Frontal cortex (tissue), 4 donors: ENCODE measurements at places on chromosomes 13 and 19. TPM values are rescaled to one million over a fixed set of nuclear protein-coding genes. Genes with fewer than 3 reads are reported as not detected.

HSH2D gene
- total RNA-seq = under 0.01 TPM

TFDP1 gene
- total RNA-seq = 32.2 TPM

PROSER1 gene
- 20.0 TPM for total RNA-seq

ZIC5 gene
- 1.6 TPM for total RNA-seq

ANKRD24 gene
- 8.2 TPM for total RNA-seq

FPR1 gene
- 4.5 TPM for total RNA-seq

HSD17B14 gene
- 1.2 TPM for total RNA-seq

DNA sequence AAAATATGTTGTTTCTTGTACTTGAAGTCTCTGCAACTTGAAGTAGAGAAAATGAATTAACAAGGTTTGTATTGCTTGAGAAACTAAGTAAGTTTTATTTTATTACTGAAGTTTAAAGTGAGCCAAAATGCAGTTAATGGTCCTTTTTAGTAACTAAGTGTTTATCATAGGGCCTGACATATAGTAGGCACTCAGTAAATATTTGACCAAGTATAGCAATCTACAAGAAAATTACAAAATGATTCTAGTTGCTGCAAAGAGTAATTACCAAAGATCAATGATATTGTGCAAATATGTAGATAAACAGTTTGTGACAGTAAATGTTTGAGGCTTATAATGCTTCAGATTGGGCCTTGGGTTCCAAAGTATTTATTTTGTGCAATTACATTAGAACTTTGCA is 2.4 kb upstream of the XPO4 start:
- DNase-seq = no peak

DNA sequence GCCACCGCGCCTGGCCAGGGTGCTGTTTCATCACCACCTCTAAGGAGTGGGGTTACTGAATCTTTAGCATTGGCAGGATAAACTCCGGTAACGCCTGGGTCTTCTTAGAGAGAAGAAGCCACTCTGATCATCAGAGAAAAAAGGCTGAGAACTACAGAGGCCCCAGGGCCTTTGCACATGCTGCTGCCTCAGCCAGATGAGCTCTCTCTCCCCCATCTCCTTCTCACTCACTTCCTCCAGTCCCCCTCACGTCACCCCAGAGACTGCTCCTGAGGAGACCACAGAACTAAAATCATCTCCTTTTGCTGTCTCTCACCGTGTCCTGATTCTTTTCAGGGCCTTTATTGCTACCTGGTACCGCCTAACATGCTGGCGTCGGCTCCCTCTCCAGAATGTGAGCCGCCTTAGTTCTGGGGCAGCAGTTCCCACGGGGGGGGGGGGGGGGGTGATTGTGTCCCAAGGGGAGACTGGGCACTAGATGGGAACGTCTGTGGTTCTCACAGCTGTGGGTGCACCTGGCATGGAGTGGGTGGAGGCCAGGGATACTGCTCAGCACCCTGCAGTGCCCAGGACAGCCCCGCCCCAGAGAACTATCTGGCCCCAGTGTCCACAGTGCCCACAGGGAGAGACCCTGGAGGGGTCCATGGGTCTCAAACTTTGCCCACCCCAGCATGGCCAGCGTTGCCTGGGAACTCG is 5.1 kb upstream of the DIRAS1 start:
- no peak for DNase-seq

GRCh38 chr19:2014731-2015607 is 545 bp downstream of the BTBD2 start:
- no peak for DNase-seq

DNA sequence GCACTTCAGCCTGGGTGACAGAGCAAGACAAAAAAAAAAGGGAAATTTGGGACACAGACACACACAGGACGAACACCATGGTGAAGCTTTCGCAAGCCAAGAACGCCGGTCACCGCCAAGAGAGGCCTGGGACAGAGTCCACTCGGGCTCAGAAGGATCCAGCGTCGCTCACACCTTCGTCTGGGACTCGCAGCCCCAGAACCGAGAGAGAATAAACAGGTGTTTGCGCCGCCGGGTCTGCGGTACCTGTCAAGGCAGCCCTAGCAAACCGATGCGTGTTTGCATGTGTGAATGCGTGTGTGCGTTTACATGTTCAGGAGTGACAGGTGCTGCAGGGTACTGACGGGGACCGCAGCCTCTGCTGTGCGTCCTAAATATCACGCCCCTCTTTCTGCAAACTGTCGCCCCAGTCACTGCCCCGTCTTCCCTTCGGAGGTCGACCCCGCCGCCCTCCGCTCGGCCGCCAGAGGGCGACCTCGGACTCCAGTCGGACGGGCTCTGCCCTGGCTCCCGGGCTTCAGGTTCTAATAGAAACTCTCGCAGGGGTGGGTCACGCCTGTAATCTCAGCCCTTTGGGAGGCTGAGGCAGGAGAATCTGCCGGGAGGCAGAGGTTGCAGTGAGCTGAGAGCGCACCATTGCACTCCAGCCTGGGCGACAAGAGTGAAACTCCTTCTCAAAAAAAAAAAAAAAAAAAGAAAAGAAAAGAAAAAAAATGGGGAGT is 11.8 kb upstream of the CSNK1G2 start:
- DNase-seq = peak; percentile 74

GRCh38 chr13:46893798-46894560 is 2.9 kb downstream of the HTR2A start:
- DNase-seq = peak; percentile 42

GRCh38 chr13:33526718-33527117 is 241.2 kb upstream of the STARD13 start:
- no peak for DNase-seq

- DNase-seq = no peak
These were observed 6.0 kb downstream of the KCNC3 start for GRCh38 chr19:50322931-50323781.

DNA sequence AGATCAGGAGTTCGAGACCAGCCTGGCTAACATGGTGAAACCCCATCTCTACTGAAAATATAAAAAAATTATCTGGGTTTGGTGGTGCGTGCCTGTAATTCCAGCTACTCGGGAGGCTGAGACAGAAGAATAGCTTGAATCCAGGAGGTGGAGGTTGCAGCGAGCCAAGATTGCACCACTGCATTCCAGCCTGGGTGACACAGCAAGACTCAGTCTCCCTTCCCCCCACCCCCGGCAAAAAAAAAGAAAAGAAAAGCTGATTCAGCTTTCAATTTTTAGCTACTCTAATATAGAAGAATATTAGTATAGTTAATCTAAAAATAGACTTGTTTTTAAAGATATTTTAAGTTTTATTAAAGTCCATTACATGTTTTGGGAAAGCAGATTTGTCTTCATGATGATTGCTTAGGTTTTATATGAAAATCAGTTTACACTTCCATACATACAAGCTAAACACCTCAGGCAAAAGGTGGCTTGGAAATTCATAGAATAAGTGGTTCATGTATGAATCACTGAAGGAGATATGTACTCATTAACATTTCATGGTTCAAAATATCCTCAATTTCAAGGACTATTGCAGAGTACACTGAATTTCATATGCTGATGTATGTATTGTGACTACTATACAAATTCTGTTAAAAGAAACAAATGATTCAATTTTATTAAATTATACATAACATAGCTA is 165.2 kb downstream of the TDRD3 start:
- no peak for DNase-seq

DNA sequence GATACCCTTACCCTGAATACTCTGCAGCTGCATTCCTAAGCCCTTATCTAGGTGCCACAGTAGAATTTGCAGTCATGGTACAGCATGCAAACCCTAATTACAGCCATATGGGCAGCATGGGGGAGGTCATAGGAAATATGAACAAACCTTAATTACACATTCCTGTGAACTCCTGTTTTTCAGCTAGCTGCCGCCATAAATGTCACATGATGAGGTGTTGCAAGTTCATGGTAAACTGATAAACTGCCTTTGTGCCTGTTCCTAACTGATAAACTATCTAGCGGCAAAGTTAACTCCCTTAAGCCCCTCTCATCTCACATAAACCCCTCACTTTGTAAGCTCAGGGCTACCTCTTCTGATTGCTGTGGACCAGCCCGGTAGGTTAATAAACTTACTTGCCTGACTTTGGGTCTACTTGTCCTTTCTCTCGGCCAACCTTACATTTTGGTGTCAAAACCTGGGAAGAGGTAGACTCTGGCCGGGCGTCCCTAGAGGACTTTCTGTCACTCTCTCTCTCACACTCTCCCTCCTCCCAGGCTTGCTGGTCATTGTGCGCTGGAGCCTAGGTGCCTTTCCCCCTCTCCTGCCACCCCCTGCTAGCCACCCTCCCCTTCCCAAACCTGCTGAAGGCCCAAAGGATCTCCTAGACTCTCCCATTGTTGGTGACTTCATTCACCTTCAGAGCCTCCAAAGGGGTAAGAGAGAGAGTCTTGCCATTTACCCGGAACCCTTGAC is 43.3 kb downstream of the ZNF93 start:
- DNase-seq = no peak

DNA sequence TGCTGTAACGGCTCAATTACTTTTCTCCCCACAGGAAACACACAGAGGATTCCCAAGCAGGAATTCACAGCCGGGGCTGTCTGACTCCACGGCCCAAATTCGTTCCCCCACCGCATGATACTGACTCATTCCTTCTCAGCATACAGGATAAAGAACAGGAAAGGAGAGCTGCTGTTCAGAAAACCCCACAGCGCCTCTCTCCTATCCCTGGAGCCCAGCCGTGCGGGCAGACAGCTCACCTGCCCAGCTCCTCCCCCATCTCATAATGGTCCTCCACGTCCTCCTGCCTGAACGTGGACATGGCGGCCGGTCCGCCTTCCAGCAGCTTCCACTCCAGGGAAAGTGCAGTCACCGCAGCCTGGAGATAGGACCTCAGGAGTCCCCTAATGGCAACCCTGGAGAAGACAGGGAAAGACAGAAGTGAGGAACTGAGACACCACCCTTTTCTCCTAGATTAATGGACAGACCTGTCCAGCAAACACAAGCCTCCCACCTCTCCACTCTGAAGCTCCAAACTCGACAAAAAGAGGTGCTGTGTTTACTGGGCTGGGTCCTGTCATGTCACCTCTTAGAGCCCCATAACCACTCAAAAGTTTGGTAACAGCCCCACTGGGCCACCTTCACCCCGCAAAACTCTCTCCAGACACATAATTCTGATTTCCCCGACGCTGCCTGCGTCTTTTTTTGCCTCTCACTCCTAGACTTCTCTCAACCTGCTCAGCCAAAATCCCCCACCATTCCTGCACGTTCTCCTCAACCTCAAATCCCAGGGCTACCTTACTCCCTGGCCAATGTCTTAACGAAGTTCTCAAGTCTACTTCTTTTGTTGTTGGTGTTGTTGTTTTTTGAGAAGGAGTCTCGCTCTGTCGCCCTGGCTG is 1.2 kb downstream of the DAPK3 start:
- no peak for DNase-seq

DNA sequence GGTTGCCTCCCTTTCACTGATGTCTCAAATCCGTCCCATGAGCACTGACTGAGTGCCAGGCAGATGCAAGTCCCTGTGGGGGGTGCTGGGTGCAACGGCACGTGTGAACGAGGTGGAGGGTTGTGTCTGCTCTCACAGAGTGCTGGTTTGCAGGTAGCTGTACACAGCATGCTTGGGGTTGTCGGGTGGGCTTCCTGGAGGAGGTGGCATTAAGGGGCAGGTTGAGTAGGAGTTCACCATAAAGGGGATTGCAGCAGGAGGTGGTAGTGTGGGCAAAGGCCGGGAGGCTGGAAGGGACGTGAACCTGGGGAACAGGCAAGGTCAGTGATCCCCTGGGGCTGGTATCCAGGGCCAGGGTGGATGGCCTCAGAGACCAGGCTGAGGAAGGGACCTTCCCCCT is 17.2 kb downstream of the COLGALT1 start:
- no peak for DNase-seq

GRCh38 chr13:88617176-88617575 is 946.0 kb downstream of the SLITRK5 start:
- no peak for DNase-seq

DNA sequence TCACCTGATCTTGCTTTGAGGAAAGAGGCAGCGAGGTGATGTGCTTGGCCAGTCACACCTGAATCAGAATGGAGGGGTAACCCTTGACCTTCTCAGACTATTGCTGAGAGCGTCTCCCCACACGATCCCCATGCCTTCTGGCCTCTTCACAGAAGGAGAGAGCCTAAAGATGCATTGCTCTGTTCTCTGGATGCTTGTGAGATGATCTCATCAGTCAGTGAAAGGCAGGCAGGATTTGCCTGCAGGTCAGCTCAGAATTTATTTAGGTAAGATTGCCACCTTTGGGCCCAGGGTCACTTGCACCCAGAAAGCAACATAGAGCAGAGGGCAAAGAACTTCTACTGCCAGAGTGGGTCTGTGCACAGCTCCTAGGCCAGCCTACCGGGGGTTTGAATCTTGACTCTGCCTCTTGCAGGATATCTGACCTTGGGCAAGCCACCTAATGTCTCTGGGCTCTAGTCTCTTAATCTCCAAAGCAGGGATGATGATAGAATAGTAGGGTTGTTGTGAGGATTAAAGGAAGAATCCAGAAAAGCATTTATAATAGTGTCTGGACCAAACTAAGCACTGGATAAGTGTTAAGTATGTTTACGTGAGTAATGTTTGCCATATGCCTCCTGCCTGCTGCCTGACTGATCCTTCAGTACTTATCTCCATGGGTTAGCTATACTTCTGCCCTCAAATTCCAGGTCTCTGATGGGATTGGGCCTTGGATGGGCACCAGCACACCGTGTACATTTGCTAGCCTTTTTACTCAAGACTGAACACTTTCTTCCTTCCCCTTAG is 8.4 kb upstream of the FLT1 start:
- DNase-seq = no peak

DNA sequence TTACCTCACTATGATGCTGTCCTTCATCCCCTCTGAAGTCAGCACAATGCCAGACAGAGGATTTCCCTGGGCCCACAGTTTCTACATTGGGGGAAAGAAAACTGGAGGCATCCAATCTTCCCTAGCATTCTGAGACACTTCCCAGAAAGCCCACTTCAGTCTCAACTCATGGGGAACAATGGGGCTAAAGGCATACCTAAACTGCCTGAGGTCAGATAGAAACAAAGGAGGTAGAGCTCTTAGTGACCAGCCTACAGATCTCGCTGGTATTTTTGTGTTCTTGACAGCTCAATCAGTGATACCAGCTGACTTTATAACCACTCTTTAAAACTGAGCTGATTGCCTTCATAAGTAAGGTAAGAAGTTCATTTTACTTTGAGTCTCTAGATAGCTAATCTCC is 881.0 kb upstream of the GPC6 start:
- no peak for DNase-seq

- DNase-seq = no peak
These were observed 416 bp upstream of the DOCK9 start for GRCh38 chr13:98978280-98978679.

DNA sequence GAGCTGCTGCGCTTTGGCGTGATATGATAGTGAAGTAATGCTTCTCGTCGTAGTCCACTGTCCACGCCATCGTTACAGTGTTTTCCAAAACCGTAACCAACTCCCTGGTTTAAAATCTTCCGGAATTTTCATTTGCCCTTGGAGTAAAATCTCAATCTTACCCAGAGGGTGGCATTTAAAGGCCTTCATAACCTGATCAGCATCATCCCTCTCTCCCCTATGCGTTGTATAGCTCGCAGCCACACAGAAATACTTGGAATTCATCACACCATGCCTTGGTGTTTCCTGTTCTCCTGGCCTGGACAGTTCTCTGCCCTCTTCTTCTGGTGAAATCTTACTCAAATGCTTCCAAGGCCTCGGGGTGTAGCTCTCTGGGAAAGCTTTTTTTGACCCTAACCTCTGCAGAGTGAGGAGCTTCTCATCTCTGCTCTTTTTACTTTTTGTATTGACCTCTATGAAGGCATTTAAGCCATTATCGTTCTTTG is 839 bp downstream of the MPHOSPH8 start:
- no peak for DNase-seq

GRCh38 chr13:85383291-85383690 is 415.9 kb downstream of the SLITRK6 start:
- DNase-seq = no peak
